K562 (cell line): ENCODE measurements at places on chromosomes 3 and 15.

DNA sequence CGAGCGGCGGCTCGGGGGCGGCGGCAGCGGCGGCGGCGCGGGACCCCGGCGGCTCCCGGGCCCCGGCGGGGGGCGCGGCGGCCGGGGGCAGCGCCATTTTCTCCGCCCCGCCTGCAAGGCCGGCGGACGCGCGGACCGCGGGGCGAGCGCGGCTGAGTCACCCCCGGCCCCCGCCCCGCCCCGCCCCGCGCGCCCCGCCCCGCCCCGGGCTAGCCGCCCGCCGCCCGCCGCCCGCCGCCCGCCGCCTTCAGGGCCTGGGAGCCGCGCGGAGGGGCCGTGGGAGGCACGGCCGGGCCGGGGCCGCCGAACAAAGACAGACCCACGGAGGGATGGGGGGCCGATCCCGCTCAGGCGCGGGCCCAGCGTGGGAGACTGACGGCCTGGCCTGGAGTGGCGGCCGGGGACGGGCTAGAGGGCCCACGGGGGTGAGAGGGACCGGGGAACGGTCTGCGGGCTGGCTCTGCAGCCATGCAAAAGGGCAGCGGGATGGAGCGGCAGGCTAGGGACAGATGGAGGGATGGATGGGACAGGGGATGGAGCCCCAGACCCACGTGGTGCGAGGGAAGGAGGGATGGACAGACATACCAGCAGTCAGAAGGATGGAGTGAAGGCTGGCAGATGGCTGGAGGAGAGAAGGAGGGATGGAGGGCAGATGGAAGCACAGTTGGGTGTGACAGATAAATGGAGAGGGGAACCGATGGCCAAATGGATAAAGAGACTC is at the start of gene EIF4E3:
EIF4E3 (minus strand) TSS at position 132 of the 721 bp plus-strand sequence; CDS start at position 97, 35 bp downstream.
- DNase-seq: peak; percentile 83

- DNase-seq: no peak
Observed at GRCh38 chr15:70954733-70955132, 62.1 kb downstream of the LRRC49 start.

DNA sequence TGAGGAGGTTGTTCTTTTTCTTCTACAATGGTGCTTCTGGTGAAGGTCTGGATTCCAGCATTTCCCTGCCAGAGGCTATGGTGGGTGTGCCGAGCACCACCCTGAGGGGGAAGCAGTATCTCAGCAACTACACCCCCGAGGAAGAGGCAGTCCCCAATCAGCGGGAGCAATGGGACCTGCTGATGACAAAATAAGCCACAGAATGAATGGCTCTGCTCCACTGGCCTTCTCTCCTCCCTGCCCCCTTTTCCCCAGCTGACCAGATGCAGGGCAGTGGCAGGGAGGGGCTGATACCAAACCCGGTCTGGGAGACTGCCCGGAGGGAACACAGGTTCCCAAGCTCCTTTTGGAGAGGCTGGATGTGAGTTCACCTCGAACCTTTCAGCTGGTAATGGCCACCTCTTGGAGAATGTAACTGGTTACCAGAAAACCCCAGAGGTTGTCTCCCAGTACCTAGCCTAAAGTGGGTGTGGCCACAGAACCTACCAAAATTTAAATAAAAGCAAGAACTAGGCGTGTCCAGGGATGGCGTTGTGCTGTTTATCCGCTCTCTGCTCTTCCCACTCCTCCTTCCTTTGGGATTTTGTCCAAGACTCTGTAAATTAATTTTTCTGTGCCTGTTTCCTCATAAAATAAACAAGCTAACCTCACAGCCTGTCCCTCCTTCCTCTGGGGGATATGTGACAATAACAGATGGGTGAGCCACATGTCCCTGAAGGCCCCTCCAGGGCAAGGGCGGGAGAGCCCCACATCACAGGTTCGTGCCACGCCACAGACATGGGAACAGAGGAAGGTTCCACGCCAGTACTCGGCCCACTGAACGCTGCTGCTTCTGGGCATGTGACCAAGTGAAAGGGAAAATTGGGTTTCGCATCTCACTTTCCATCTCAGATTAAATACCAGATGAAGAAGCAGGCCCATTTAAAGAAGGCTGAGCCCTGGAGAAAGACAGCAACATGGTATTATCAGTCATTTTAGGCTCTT is 35.1 kb upstream of the SPTBN5 start:
- DNase-seq: no peak

DNA sequence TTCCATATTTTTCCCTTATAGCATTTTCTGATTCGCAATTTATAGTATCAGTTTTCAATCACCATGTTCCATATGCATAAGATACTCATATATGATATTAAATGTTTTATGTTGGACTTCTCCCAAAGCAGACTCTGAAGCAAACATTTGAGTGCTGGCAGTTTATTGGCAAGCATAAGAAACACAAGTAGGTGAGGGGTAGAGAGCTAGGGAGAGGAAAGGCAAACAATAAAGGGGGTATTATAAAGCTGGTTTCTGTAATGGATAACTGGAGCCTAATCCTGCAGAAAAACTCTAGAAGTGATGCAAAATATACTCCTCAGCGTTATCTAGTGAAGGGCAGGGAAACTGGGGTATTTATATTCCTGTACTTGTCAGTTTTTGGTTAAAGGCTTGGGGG is 491.5 kb upstream of the TGFBR2 start:
- DNase-seq: no peak

DNA sequence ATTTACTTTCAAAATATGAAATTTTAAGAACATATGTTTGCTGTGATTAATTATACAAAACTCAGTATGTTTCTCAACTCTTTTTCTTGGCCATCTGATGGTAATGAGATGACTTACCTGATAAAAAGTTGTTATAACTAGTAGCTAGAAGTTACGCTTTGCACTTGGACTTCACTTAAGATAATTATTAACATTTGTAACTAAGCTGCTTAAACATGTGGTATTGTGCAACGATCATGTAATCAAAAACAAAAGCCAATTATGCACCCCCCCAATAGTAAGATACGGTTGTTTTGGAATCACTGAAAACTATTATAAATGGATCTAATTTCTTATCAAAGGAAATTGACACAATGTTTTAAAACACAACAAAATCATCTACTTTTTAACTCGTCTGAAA is 342.9 kb downstream of the CNTN3 start:
- no peak for DNase-seq

GRCh38 chr3:105513886-105514285 is 147.2 kb downstream of the ALCAM start:
- no peak for DNase-seq
